Stimulated activated CD4-positive, alpha-beta T cell treated with anti-CD3 and anti-CD28 coated beads, Interleukin-2, amount 100 ng/mL, for 48 hours (primary cell): ENCODE measurements at places on chromosomes 3 and 15.

DNA sequence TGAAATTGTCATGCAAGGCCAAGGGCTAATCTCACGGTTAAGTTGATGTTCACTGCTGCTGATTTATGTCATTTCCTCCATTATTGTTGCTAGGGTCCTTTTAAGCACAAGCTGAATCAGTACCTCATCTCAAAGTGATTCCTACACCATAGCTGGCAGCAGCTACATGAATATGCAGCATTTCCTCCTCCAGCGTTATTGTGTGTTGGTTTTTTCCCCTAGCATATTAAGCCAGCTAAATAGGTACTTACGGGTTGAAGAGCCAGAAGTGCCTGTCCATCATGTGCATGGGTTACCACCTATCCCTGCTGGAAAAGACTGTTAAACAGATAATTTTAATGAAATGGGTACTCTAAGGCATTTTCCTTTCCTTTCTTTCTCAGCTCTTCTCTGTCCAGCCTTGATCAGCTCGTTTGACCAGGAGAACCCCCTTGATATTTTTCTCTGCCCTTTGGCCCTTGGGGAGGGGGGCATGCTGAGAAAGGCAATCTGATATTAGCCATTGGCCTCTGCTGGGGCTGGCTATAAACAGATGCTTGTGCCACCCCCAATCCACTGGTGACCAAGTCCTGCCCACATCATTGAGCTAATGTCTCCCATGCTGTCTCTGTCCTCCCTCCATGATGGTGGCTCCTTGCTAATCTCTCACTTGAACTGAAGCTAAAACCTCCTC, 115.6 kb upstream of the PLXNA1 start:
- DNase-seq = no peak

- no peak for DNase-seq
Measured at GRCh38 chr3:112619295-112619694, 21.6 kb downstream of the CCDC80 start.

- DNase-seq = no peak
Measured at GRCh38 chr3:64895106-64895990, 207.5 kb upstream of the ADAMTS9 start.

DNA sequence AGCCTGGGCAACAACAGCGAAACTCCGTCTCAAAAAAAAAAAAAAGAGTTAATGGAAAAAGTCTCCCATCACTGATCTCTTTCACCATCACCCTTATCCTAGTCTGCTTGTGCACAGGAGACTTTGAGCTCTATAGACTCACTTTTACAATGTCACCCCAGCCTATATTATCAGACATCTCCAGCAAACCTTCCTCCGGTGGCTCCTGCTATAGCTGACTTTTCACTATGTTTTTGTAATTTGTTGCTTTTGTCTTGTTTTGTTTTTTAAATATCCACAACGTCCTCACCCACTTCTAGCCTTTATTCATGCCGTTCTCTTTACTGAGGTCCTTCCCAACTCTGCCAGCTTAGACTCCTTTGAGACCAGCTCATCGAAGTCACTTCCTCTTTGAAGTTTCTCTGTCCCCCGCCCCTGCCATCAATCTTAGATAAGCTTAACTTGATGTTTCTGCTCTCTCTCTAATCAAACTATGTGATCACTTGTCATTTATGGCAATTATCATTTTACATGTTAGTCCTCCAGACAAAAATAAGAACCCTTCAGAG, 82.7 kb upstream of the CHD2 start:
- DNase-seq = no peak

DNA sequence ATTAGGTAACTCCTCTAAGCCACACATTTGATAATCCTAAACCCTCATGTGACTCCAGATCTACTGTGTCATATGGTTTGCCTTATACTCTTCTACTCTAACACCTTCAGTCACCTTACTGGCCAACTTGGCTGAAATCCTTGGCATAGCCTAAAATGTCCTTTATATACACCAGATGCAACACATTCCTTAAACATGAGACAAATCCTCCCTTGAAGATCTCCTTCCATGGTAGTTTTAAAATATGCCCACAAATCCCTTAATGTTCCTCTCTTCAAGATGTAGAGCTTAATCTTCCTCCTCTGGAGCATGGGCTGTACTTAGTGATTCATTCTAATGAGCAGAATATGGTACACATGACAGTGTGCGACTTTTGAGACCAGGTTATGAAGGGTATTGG, 238.9 kb downstream of the SUCLG2 start:
- DNase-seq = no peak

DNA sequence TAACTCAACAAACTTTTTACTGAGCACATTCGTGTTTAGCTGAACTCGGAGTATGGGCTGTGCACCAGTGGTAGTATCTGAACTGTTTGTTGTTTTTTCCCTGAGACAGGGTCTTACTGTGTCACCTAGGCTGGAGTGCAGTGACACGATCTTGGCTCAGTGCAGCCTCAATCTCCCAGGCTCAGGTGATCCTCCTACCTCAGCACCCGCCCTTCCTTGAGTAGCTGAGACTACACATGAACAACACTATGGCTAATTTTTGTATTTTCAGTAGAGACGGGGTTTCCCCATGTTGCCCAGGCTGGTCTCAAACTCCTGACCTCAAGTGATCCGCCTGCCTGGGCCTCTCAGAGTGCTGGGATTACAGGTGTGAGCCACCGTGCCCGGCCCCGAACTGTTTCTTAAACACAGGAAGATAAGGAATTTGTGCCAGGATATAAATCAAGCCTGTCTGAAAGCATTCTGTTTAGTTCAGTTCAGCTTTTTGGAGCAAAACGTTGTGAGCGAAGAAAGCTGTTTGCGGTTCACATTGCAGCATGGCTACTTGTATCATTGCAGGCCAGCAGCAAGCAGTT, 40.4 kb upstream of the SKOR1 start:
- DNase-seq = no peak

DNA sequence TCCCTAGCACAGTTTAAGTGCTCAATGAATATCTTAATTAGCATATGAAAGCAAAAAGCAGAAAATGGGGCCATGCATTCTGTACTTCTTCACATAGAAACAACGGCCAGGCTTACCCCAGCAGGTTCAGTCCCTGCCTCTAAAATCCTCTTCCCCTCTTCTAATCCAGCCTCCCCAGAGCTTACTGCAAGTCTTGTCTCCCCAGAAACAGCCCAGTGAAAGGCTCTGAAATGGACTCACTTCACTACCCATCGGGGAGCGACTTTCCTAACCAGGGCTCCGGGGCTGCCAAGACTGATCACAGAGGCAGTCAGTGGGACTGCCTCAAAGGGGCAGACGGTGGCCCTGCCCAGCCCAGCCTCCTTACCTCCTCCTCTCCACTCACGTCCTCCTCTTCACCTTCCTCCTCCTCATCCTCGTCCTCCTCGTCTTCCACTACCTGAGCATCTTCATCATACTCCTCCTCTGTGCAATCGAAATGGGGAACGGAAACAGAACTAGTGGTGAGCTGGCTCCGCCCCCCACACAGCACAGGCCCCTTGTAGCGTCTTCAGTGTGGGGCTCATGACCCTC, 38.0 kb downstream of the ANP32A start:
- no peak for DNase-seq

- DNase-seq = no peak
Measured at GRCh38 chr3:85342915-85343314, 384.1 kb downstream of the CADM2 start.

- DNase-seq = no peak
Measured at GRCh38 chr3:180011927-180012326, 24.8 kb downstream of the PEX5L start.

DNA sequence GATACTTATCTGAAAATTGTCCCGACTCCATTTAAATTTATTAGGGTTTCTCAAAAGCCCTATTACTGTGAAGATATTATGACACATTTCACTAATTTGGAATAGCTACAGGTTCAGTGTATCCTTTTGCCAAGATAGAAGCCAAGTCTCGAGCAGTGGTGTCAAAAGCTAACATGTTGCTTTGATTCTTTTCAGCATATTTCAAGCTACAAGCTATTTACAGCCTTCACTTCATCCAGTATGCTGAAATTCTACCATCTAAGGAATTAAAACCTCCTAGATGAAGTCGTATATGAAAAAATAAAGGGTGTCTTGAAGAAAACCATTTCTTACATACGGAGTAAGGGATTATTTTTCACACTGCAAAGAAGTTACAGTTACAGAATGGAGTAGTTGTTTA, 31.2 kb upstream of the ADAMTS9 start:
- no peak for DNase-seq

GRCh38 chr3:86634361-86634760, 356.6 kb downstream of the VGLL3 start:
- DNase-seq = no peak

- DNase-seq = no peak
Measured at GRCh38 chr15:63991706-63992105, 54.6 kb downstream of the DAPK2 start.

- no peak for DNase-seq
Measured at GRCh38 chr3:85864896-85865295, 906.1 kb downstream of the CADM2 start.

- DNase-seq = no peak
Measured at GRCh38 chr3:160943996-160944395, 161.2 kb downstream of the B3GALNT1 start.

DNA sequence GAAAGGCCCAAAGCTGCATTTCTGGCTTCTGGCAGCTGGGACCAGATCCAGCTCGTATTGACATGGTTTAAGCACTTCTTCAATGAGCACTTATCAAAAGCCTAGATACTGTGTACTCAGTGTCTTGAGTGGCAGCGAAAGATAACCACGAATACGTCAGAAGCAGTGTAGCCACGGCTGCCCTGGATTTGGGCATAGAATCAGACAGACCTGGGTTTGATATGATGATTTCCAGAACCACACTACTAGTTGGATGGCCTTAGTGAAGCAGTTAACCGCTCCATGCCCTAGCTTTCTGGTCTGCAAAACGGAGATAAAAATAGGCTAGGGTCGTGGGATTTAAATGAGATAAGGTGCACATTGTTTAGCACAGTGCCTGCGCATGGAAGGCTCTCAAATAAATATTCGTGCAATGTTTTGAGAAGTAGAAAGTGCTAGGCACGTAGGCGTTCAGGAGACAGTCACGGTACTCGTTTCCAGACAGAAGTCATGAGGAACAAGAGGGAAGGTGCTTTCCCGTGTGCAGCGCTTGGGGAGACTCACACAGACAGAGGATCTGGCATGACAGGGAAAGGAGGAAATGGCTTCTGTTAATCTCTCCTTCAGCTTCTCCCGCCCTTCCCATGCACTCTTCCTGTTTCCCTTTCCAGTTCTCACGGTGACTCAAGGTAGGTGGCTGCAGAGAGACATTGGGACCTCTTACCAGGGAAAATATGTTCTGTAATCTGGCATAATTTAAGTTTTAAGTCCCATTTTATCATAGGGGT, 70.3 kb downstream of the CCNL1 start:
- DNase-seq = no peak

GRCh38 chr3:9130345-9131305, 118.8 kb downstream of the SRGAP3 start:
- DNase-seq = no peak

- no peak for DNase-seq
Measured at GRCh38 chr3:138513090-138513843, 78.9 kb downstream of the ESYT3 start.

GRCh38 chr3:101333883-101334282, 13.5 kb upstream of the IMPG2 start:
- DNase-seq = no peak

- DNase-seq = no peak
Measured at GRCh38 chr3:147757866-147758265, 348.7 kb downstream of the ZIC1 start.

DNA sequence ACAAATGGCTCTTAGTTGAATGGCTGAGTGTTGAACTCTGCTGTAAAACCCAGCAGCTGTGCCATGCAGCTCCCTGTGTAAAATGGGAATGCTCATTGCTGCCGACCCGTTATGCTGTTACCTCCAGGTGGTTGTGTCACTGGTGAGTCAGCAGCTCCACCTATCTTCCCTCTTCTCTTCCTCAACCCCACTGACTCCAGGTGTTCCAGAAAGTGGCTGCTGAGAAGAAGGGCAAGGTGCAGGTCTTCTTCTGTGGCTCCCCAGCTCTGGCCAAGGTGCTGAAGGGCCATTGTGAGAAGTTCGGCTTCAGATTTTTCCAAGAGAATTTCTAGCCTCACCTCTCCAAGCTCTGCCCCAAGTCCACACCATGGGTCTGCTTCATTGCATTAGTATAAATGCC, 41.9 kb downstream of the NOX5 start:
- DNase-seq = no peak

DNA sequence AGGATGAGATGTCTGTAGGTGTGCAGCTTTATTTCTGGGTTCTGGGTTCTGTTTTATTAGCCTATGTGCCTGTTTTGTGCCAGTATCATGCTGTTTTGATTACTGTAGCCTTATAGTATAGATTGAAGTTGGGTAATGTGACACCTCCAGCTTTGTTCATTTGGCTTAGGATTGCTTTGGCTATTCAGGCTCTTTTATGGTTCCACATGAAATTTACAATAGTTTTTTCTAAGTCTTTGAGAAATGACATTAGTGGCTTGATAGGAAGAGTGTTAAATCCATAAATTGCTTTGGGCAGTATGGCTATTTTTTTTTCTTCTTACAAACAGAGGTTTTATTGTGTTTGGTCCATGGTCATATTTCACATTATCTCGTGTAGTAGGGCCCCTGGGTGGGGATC, 285.8 kb upstream of the GADL1 start:
- DNase-seq = no peak

- DNase-seq = no peak
Measured at GRCh38 chr3:10933805-10934481, 58.6 kb upstream of the SLC6A1 start.

DNA sequence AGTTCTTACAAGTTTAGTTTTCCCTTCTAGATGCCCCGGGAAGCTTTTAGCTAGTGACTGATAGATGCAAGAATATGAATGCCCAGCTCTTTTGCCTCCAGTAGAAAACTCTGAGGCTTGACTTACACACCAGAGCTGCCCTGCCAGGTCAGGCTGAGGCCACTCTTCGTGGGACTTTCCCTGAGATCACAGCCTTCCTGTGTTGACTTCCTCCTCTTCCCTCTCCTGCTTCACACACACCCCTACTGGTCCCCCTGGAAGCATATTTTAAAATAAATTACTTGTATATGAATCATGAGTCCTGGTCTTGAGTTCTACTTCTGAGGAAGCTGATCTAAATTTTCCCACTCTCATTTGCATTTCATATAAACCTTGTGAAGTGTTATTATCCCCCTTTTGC, 413.7 kb downstream of the PDCD6IP start:
- DNase-seq = no peak

DNA sequence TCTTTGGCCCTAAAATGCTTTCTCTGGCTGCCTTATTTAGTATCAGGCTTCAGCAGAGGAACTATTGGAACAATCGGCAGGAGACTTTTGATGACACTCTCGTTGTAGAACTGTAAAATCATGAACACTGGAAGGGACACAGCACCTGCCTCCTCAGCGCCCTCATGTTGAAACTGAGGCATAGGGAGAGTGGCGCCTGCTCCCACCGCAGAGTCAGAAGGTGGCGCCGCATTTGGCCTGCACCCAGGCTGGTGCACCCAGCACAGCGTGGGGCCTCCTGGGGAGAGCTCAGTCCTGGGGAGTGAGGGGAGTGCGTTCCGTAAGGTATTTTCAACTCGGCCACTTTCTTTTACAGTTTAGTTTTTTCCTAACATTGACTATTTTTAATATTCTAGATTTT, 78.2 kb upstream of the BLM start:
- no peak for DNase-seq

GRCh38 chr3:49790626-49791411, 4.5 kb upstream of the IP6K1 start:
- no peak for DNase-seq
